HS-5 (cell line): ENCODE measurements at places on chromosomes 3 and 15.

DNA sequence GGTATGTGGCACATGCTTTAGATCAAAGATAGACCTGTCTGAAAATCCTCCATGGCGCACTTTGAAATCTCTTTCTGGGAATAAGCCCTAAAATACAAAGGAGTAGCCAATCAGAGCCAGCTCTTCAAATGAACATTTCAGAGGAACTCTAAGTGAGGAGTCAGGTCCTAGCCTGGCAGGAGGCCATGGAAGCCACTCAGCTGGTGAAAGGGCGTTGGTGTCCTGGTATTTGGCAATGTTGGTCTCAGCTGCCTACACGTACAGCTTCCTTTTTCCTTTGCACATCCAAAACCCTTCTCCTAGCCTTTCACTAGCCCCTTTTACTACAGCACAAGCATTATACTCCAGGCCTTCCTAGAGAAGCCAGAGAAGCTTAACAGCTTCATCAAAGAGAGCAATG, 5.5 kb downstream of the WDR73 start:
- DNase-seq = no peak

DNA sequence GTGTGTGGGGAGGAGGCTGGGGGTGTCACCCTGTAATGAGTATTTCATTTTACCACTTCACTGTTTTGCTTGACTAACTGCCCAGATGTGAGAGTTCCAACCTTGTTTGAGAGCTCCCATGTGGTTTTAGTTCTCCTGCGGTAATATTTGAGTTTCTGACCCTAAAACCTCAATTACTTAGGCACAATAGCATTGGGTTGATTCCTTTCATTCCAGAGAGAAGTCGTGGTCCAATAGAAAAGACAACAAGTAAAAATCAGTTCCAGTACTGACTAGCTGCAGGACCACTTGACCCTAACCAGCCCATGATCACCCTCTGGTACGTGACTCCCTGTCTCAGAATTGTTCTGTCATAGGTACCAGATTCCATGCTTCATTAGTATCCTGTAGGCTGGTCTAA, 630.4 kb downstream of the CADM2 start:
- DNase-seq = peak; percentile 93

DNA sequence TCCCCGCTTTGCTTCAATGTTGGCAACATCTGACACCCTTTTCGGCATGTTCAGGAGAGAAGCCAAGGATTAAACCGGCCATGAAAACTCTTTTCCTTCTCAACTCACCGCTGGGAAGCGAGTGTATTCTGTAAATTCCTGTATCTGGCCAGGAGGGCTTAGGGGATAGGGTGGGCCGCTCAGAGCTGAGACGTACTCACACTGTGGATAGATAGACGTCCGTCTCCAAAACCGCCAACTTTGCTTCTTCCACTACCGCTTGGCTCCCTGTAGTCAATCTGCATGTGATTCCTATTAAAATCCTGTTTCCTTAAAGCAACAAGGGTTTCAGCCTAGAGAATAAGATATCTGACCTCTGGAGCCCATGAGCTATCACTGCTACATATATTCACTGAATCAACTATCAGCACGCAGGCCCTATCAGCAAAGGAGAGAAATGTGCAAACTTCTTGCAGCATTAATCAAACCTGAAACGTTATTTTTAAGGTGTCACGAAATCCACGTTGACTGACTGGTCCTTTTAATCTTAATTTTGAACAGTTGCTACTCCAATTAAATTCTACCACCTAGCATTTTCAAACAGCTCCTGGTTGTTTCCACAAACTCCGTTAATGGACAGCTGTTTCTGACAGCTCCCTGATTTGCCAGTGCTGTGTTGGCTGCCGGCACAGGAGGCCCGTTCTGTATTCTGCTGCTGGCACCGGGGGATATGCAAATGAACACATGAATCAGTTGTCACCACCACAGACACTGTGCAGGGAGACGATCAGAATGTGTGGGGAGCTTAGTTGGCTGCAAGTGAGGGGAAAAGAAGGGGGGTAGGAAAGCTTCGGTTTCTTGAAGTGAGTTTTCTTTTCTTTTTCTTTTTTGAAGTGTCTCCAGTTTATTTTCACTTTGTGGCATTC, 438.9 kb upstream of the ARRDC4 start:
- no peak for DNase-seq

DNA sequence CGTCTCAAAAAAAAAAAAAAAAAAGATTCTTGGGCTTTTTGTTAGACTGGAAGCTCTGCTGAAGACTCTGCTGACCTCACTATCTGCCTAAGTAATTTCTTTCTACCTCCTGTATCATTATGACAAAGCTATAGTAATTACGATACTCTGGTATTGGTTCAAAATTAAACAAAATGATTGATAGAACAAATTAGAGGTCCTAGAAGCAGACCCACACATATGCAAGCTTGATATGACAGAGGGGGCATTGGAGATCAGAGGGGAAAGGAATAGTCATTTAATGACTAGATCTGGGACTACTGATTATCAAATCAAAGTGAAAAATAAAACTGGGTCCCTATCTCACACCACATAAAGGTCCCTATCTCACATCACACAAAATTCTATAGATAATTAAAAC, 21.9 kb upstream of the AP3B2 start:
- DNase-seq = no peak

DNA sequence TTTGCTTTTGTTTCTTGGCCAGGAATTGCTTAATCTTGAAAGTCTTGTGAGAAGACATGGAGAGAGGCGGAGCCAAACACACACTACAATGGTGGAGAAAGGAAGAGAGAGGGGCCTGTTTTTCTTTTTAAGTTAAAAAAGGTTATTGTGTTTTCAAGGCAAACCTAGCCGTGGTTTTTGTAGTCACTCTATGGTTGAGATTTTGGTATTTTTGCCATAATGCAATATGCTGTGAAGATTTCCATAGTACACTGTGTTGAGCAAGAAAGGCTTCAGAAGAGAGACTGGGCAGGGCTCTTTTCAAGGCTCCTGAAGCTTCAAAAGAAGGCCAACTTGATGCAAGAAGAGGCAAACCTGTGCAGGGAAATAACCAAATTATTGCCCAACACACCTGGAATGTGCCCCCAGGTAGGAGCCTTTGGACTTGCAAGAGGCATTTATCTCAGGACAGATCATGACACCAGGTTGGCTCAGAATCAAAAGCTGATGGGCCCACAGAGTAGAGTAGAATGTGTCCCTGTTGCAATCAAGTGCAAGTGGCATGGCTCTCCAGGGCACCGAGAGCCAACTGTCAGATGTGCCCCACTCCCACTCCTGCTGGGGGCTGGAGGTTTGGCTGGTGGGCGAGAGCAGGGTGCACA, 22.1 kb downstream of the AMOTL2 start:
- no peak for DNase-seq

DNA sequence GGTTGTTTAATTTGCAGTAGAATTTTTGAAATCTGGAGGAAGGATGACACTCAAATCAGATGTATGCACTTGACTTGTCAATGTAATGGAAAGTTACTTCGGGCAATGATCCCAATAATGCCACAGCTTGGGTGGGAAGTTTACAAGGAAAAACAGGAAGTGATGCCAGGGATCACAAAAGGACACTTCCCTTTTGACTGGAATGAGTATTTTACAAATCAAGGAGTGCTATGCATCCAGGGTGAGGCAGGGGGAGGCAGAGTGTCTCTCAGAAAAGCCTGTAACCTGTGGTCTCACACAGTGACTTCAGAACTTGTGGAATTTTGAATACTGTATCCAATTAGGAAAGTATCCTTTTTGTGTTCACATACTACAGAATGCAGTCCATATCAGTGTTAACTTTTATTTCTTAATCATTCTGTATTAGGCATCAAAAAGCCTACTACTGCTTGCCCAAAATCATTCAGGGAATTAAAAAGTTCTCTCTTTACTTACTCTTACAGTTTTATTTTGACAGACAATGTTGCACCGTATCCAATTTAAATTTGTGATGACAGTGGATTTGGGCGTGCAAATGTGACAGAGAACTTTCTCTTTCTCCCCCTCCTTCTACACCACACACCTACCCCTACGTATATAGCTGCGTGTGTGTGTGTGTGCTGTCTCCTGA, 445.1 kb downstream of the MECOM start:
- peak; percentile 34 for DNase-seq

DNA sequence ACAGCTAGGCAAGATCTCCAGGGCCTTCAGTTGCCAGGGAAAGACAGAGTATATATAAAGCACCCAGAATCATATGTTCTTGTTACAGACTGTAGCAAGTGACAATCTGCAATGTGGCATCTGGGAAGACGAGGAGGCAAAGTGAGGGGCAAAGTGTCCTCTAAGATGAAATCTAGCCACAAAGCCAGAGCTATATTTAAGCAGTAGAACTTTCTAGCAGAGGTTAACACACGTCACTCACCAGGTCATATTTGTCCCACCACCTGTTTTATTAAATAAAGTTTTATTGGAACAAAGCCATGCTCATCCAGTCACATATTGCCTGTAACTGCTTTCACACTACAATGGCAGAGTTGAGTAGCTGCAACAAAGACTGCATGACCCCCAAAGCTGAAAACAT, 51.5 kb downstream of the PDZRN3 start:
- DNase-seq = no peak

DNA sequence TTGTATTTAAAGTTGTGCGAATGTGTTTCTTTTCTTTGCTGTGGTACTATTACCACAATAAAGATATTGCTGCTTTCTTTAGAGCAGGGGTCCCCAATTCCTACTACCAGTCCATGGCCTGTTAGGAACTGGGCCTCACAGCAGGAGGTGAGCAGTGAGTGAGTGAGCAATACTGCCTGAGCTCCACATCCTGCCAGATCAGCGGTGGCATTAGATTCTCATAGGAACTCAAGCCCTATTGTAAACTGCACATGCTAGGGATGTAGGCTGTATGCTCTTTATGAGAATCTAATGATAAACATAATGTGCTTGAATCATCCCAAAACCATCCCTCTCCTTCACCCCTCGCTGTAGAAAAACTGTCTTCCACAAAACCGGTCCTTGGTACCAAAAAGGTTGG, 41.6 kb downstream of the DMXL2 start:
- DNase-seq = no peak

DNA sequence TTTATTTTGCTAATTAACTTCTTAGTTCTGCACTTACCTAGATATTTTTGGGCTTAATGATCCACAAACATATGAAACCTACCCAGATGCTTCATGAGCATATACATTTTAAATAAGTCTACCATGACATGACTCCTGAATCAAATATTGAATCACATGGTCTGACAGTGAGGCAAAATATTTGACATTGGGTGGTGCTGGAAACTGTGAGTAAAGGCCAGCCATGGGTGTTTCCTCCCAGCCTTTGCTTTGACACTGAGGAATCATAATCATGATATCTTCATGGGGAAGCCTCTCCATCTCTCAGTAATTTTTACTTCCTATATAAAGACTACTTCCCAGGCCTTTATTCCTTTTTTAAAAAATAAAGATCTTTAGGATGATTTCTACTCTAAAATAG, 22.8 kb upstream of the SSR3 start:
- DNase-seq = no peak

DNA sequence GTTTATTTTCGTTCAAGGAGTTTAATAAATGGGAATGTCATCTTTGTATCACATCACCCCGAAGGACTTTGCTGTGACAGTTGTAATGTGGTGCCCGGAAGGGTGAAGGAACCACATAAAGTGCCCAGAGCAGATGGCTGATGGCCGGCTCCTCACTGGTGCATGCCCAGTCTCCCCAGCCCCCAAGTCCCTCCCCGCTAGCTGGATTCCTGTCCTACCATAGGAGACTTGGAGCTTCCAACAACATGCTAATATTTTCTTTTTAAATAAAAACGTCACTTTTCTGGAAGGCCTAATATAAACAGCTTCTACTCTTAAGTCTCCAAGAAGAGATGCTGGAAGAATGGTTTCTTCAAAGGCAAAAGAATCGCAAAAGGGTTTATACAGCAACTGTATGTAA, 273.9 kb upstream of the LRTM1 start:
- DNase-seq = no peak

DNA sequence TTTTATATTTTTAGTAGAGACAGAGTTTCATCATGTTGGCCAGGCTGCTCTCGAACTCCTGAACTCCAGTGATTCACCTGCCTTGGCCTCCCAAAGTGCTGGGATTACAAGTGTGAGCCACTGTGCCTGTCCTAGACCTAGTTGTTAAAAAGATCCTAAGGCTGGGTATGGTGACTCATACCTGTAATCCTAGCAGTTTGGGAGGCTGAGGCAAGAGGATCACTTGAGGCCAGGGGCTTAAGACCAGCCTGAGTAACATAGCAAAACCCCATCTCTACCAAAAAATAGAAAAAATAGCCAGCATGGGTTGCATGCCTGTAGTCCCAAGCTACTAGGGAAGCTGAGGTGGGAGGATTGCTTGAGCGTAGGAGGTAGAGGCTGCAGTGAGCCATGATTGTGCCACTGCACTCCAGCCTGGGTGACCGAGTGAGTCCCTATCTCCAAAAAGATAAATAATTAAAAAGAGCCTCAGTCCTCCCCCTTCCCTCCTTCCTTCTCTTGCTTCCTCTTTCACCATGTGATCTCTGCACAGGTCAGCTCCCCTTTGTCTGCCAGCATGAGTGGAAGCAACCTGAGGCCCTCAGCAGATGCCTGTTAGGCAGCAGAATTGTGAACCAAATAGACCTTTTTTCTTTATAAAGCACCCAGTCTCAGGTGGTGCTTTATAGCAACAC, 9.8 kb upstream of the FNDC3B start:
- DNase-seq = no peak

DNA sequence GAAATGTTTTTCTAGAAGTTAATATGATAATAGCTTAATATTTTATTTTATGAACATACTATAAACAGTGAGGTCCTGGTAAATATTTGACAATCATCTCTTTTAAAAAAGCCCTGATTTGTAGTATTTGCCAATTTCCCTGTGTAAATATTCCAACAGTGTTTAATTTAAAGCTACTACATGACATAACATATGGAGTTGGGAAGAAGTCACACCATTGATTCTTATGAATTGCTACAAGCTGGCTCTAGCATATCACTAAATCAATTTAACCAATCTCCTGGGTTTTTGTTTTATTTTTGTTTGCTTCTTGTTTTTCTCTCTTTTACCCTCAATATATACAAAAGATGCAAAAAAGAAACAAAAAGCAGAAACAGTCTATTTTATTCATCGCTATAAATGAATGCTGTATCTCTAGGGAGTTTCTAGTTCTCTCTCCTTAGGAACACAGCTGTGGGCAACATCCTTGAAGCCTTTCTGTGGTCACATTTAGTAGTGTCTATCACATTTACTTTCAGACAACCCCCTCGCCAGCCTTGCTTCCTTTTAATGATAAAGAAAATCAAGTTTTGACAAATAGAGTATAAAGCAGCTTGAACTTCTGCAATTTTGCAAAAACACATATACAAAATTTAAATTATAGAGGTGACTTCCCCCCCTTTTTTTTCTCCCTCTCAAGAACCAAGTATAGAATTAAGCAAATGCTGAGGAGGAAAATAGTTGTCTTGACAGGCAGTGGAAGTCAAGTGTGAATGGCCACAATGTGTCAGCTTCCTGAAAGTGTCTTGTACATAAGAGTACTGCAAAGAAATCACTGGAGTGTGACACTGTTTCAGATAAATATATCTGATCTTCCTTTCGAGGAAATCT, 21.4 kb downstream of the CCR1 start:
- DNase-seq = no peak

- peak; percentile 80 for DNase-seq
These were observed 16.4 kb upstream of the ZNF609 start for GRCh38 chr15:64443747-64444621.

- no peak for DNase-seq
These were observed 102.0 kb upstream of the MRPS22 start for GRCh38 chr3:139241783-139242182.

GRCh38 chr3:129942296-129942695, 32.2 kb upstream of the TRH start:
- DNase-seq = no peak

GRCh38 chr15:92889390-92890107, 10.6 kb upstream of the CHD2 start:
- DNase-seq = no peak

- no peak for DNase-seq
These were observed 24.8 kb upstream of the ZNF774 start for GRCh38 chr15:90327311-90327710.

- DNase-seq = no peak
These were observed 175.4 kb downstream of the SQOR start for GRCh38 chr15:45810201-45810600.
